EH (cell line): ENCODE measurements at places on chromosomes 1 and 21.

- peak; percentile 38 for DNase-seq
Observed at GRCh38 chr1:25973610-25974321, 24.1 kb downstream of the PAFAH2 start.

DNA sequence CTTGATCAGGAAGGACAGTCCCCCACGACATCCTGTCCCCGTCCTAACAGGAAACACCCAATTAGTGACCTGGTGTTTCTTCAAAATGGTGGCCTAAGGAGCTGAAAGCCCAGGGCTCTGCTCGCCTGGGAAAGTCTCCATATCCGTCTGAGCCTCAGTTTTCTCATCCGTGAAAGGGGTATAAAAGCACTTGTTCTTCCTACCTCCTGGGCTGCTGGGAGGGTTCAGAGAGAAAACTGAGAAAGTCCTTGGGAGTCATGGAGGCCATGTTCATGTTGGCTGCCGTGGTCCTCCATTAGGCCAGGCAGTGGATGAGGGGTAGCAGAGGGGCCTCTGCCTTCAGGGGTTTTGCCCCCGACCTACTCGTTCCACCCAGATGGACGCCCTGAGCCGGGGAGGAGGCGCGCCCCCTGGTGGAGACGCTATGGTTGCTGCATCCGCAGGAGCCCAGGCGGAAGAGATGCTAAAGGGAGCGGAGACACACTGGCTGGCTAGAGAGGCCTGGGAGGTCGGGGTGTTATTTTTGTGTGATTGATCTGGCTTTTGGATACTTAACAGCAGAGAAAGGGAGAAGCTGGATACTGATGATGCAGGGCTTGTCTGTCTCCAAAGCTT lies 113.5 kb downstream of the PRDM2 start:
- peak; percentile 39 for DNase-seq

DNA sequence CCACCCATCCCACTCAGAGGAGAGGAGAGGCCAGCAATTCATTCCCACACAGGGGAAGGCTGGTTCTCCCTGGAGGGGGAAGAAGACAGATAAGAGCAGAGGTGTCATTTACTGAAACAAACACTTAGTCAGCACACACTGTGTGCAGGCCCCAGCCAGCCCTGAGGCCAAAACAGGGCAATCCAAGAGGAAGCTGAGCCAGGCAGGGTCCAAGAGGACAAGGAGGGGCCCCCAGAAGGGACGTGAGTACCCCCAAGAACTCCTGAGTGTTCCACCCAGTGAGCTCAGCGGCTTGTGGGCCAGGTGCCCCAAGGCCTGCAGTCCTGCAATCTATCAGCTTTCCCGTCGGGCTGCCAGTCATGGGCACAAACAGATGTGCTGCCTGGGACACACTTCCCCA lies 15.8 kb downstream of the ADGRB2 start:
- DNase-seq: peak; percentile 35

- DNase-seq: no peak
Observed at GRCh38 chr1:186735463-186735862, 55.2 kb upstream of the PTGS2 start.

DNA sequence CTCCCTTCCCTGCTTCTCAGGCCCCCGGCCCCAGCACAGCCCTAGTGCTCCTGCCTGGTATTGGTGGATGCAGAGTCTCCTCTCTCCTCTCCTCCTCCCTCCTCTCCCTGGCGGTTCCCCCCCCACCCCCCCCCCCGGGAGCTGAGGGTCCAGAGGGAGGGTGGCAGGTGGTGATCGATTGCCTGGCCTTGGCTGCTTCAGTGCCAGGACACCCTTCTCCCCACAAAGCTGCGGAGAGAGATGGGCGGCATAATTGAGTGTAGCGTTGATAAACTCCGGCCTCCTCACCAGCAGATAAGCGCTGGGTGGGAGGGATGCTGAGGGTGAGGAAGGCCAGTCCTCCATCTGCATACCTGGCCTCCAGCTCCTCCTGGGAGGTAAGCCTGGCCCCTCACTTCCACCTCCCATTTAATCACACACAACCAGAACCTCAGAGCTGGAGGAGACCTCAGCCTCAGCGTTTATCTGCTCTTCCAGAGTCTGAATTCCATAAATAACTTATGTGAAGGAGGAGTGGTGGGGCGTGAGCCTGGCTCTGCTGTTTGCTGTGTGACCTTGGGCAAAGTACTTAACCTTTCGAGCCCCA lies 60.8 kb downstream of the LRRN2 start:
- no peak for DNase-seq

- DNase-seq: peak; percentile 72
Observed at GRCh38 chr1:220124542-220124941, 30.6 kb downstream of the IARS2 start.

- DNase-seq: peak; percentile 70
Observed at GRCh38 chr1:85290826-85291225, 14.4 kb upstream of the BCL10 start.

- DNase-seq: no peak
Observed at GRCh38 chr1:180270530-180271271, 40.6 kb downstream of the LHX4 start.

GRCh38 chr1:236175642-236176336 lies 33.5 kb downstream of the GPR137B start:
- DNase-seq: no peak

DNA sequence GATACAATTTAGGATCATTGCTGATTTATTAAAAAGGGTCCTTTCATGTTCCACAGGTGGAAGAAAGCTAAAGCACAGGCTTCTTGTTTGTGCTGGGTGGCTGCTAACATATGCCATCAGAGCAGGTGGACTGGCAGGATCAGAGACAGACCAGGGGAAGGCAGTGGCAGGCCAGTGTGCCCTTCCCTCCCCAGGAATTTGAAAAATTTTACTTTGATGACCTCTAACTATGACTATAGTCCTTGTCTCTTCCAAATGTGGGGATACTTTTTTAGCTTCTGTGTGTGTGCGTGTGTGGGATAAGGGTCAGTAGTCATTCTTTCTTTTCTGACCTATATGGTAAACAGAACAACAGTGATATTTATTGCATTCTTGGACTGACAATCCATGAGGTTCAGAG lies 49.9 kb downstream of the LHX9 start:
- no peak for DNase-seq

DNA sequence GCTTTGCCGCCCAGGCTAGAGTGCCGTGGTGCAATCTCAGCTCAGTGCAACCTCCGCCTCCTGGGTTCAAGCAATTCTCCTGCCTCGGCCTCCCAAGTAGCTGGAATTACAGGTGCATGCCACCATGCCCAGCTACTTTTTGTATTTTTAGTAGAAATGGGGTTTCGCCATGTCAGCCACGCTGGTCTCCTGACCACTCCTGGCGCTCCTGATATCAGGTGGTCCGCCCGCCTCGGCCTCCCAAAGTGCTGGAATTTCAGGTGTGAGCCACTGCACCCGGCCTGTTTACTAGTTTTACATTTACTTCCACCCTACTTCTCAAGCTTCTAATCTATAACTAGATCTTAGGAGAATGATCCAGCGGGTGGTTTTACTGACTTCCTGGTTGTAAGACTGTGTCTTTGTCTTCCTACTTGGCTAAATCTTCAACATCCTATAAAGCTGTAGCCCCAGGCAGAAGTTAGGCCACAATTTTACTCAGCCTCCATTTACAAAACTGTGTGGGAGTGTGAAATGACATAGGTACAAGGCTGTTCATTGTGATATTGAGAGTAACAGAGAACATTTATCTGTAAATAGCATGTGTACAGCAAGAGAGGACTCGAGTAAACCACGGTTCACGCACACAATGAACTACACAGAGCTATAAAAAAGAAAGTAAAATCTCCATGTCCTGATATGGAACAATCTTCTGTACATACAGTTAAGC lies 9.6 kb upstream of the POU2F1 start:
- no peak for DNase-seq

DNA sequence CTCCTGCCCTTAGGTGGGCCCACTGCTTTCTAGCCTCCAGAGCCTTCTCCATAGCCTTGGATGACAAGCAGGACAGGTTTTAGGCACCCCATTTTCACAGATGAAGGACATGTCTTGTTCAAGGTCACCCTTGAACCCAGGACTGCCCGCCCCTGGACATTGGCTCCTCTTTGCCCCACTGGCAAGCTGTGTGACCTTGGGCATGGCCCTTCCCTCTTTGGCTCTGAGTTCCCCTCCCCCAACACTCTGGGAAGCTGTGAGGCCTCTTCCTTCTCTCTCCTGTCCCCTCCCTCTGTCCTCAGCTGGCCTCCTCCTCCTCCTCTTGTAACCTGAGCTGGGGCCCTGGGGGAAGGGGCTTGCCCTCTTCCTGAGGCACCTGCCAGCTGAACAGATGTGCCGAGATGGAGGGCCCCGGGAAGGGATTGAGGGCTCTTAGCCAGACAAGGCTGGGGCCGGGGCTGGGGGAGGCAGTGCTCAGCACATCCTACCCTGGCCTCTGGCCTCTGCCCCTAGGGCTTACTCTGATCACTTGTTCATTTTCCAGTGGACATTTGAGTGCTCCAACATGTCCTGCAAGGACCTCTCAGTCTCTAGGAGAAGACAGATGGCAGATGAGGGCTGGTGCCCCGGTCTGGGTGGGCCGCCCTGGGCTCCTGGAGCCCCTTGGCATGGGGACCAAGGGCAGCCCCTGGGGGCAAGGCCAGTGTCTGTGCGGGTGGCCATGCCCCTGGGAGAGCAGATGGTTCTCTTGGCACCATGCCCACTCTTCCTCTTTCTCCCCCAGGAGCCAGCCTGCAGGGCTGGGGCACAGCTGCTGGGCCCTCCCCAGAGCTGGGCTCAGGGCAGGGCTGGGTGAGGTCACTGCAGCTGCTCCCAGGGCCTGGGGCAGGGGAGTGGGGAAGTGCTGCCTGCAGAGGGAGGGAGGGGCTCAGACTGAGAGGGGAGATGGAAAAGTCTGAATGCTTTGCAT lies 10.7 kb downstream of the FOXO6 start:
- peak; percentile 23 for DNase-seq

DNA sequence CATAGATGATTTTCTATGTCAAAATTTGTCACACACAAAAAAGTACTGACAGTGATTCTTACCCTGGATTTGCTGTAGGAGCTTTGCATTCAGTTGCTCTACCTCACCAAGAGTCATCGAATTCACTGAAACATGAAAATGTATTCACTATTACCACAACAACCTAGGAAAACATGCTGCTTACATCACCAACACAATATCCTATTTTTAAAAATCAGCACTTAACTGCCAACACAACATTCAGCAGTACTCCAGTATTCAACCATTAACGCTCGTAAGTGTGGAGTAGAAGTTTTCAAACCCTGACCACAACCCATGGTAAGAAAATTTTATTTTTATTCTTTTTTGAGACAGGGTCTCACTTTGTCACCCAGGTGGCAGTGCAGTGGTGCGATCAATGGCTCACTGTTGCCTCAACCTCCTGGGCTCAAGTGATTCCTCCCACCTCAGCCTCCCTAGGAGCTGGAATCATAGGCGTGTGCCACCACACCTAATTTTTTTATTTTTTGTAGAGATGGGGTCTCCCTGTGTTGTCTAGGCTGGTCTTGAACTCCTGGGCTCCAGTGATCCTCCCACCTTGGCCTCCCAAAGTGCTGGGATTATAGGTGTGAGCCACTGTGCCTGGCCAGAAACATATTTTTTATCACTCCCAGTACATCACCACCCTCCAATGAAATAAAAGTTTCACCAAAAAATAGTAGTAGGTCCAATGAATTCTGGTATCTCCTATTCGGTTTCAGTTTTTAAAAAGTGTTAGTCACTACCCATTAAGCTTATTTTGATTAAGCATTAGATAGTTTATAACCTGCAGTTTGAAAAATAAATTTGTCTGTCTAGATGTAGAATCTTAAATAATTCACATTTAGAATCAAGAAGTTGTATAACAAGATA lies 23.8 kb downstream of the C21orf91 start:
- DNase-seq: no peak

DNA sequence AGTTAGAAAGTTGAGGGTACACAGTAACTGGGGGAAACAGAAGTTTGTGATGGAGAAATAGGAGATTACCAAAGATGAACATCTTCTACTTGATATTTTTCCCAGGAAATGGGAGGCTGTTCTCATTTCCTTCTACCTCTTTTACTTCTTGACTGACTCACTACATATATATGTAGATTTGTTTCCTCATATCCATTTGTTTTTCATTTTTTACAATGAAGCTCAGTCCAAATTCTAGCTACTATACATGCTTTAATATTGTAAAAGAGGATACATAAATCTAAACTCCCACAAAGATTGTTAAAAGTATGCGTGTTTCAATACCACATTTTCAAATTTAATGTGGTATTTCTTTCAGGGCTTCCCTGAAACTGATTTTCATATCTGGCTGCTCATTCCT lies 366.6 kb upstream of the NCAM2 start:
- no peak for DNase-seq

- peak; percentile 56 for DNase-seq
Observed at GRCh38 chr1:8216005-8216404, 101.9 kb upstream of the SLC45A1 start.

DNA sequence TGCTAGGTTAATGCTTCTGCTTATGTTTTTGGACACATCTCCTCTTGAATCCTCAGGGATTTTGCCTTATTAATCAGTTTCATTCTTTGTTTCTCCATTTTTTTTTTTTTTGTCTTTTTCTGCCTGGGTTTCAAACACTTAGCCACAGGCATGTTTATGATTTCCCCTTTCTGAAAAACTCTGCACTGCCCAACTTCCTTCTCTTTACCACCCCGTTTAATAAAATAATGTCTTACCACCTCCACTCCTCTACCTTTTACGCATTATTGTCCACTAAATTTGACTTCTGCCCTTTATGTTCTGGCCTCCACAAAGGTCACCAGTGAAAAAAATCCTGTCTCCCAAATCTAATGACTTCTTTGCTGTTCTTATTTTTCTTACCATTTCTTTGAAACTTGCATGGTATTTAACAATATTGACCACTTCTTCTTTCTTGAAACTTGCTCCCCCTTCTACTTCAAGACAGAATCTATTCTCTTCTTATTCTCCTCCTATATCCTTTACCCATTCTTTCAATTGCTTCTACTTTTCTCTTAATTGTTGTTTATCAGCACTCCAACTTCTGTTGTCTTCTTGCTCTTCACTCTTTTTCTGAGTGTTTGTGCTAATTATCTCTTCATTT lies 150.3 kb downstream of the TNFSF18 start:
- no peak for DNase-seq

- DNase-seq: peak; percentile 3
Observed at GRCh38 chr1:91682882-91683597, 182.4 kb downstream of the CDC7 start.

GRCh38 chr21:45226540-45227326 lies 61.0 kb downstream of the POFUT2 start:
- DNase-seq: peak; percentile 43

GRCh38 chr1:181296180-181296579 lies 187.1 kb upstream of the CACNA1E start:
- DNase-seq: no peak

- no peak for DNase-seq
Observed at GRCh38 chr1:25662061-25662460, 45.5 kb downstream of the MAN1C1 start.

GRCh38 chr1:187045371-187045770 lies 216.6 kb downstream of the PLA2G4A start:
- DNase-seq: no peak

- DNase-seq: no peak
Observed at GRCh38 chr1:71899881-71900280, 382.5 kb downstream of the NEGR1 start.

- DNase-seq: peak; percentile 67
Observed at GRCh38 chr21:15224346-15225086, 159.7 kb upstream of the NRIP1 start.
